Neural progenitor cell (in vitro differentiated cells): ENCODE measurements at places on chromosomes 7 and 10. TPM values are rescaled to one million over a fixed set of nuclear protein-coding genes. Genes with fewer than 3 reads are reported as not detected.

GRCh38 chr7:15175152-15175551 lies 272.6 kb upstream of the DGKB start:
- DNase-seq: no peak

GRCh38 chr10:61793760-61794703 lies 107.5 kb upstream of the ARID5B start:
- no peak for DNase-seq

SYT15 gene
- total RNA-seq: 0.15 and 0.17 TPM in 2 replicates

GRCh38 chr10:118610577-118610976 lies 15.1 kb upstream of the PRLHR start:
- no peak for DNase-seq

GCK gene
- 0.15 TPM in 1 of 2 replicates, not detected in the other for total RNA-seq

TAS2R41 gene
- not detected in 2 replicates for total RNA-seq
